ENCODE measurements at places on chromosomes 1 and 21.
A peak's percentile ranks its signal among the peaks of the same experiment; 100 is the strongest.

DNA sequence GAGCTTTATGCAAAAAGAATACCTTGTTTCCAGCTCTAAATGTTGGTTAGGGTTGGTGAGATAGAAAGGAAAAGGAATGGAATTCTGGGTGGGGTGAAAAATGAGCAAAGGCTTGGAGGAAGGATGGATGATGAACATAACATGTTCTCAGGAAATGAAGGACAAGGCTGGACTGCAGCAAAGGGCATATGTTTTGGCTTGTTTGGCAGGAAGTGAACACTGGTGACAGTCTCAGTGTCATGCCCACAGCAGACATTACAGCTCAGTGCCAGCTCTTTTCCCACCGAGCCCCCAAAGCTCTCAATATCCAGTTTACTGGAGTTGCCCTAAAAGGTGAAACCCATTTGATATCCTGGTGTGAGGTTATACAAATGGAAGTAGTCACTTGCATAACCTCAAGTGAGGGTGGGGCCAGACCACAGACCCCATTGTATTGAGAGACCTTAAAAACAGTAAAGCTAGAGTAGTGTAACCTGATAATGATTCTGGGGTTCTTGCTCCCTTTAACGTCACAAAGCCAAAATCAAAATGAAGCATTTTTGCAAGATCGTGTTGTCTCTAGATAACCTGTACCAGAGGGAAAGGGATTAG lies 270.6 kb downstream of the NFIA start:
- no peak for DNase-seq

GRCh38 chr1:77060000-77060399 lies 159.2 kb downstream of the PIGK start:
- DNase-seq, result no peak

DNA sequence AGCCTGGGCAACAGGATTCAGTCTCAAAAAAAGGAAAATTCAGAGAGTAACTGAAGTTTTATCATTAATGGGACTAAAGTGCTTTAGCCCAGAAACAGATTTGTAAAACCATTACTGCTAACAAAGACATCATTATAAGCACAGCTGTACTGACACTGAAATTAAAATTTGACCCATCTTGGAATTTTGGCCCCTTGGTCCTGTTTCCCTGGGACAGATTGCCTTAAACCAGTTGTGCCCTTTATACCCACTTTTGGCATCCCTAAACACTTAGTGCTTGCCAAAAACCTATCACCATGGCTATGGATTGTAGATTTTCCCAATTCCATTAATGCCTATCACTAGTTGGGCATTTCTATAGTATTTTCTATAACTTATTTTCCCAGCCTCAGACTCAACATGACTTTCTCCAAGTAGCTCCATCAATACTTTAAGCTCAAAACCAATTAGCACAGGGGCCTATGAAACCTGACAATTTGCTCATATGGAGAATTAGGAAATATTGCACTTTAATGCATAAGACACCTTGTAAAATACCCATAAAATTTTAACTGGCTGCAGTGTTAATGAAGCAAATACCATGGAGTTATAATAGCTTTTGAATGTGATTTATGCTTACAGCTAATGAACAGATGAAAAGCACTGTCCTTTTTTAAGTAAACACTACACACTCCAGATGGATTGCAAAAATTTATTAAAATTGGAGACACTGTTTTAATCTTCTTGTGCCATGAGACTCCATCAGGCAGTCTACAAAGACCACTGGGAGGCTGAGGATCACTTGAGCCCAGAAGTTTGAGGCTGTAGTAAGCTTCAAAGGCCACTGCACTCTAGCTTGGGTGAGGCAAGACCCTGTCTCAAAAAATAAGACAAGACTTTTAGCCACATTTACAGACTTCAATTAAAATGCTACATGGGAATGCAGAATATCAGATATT lies 4.3 kb downstream of the GAS5 start:
- no peak for DNase-seq

GRCh38 chr1:207034208-207034607 lies 1.7 kb upstream of the C1orf116 start:
- DNase-seq, result no peak

- no peak for DNase-seq
These were observed 98.9 kb downstream of the PGBD5 start for GRCh38 chr1:230326971-230327891.

- DNase-seq, result no peak
These were observed 35.0 kb upstream of the IL19 start for GRCh38 chr1:206735553-206736031.

DNA sequence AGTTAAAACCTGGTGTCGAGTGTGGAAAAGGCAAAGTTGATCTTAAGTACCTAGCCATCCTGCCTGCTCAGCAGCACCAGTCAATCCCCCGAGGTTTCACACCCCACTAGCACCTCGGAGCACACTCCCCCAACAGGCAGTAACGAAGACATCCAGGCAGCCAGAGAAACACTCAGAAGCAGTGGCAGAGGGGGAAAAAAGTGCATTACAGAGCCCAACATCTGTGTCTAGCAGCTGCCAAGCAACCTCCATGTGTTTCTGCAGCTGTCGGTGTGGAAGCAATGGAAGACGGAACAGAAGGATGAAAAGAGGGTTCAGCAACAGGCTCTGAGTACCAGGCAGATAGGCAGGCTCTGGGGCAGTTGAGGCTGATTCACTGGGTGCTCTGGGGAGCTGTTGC lies 73.4 kb upstream of the PROX1 start:
- DNase-seq, result no peak

GRCh38 chr1:94302497-94302896 lies 65.1 kb upstream of the ARHGAP29 start:
- DNase-seq, result no peak

- DNase-seq, result no peak
These were observed 10.9 kb upstream of the CD101 start for GRCh38 chr1:116990612-116991151.

DNA sequence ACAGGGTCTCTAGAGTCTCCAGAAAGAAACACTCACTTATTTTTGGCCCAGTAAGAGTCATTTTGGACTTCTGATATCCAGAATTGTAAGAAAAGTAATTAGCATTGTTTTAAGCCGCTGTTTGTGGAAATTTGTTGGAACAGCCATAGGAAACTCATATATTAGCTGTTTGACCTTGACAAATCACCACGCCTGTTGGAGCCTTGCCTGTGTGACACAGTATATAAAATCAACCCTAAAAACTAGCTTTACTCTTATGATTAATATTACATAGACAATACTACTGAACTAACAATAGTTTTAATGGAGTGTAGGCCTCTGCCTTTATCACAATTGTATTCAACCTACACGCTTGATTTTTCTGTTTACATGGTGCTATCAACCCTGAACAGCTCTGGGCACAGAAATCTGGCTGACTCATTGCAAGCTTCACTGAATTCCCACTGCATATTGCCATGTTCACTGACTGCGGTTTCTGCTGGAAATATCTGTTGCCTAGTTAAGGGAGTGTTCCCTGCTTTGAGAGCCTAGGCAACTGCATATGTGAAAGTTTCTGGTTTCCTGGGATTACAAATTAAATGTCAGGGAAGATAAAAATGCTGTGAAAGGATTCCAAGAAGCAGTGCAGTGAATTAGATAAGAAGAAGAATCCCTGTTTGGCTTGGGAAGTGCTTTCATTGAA lies 419.5 kb upstream of the DEPDC1 start:
- DNase-seq, result no peak

DNA sequence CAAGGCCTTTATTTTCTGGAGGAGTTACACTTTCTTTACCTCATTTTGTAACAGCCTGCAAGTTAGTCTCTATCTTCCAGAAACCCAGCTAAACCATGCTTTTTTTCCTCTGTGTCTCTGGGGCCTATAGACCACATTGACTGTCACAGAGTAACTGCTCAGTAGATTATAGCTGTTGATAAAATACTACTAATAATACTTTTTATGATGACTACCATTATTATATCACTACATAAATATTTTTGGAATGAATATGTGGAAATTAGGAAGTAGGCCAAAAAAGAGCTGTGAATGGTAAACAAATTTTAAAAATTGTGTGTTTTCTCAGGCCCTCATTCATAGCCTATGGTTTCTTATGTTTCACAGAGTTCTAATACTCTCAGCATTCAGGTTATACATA lies 233.1 kb upstream of the USP24 start:
- DNase-seq, result no peak

- DNase-seq, result no peak
These were observed 59.6 kb downstream of the RGS21 start for GRCh38 chr1:192376374-192376773.

DNA sequence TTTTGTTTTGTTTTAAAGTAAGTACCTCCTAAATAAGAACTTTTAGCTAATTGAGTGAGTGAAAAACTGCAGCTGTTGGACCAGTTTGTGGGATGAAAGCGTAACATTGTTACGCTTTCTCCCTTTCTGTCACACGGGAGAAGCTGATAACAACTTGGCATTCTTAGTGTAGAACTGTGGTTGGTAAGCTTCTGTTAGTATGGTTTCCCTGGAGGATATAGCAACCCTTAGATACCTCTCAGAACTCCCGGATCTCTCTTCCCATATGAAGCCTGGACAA lies 98.2 kb downstream of the CACHD1 start:
- no peak for DNase-seq

GRCh38 chr1:41917835-41918449 lies 780 bp downstream of the HIVEP3 start:
- DNase-seq, result no peak

- DNase-seq, result no peak
These were observed 12.0 kb downstream of the PROX1 start for GRCh38 chr1:213999732-214000131.

- no peak for DNase-seq
These were observed 205.2 kb downstream of the GRIK3 start for GRCh38 chr1:36829066-36829465.

DNA sequence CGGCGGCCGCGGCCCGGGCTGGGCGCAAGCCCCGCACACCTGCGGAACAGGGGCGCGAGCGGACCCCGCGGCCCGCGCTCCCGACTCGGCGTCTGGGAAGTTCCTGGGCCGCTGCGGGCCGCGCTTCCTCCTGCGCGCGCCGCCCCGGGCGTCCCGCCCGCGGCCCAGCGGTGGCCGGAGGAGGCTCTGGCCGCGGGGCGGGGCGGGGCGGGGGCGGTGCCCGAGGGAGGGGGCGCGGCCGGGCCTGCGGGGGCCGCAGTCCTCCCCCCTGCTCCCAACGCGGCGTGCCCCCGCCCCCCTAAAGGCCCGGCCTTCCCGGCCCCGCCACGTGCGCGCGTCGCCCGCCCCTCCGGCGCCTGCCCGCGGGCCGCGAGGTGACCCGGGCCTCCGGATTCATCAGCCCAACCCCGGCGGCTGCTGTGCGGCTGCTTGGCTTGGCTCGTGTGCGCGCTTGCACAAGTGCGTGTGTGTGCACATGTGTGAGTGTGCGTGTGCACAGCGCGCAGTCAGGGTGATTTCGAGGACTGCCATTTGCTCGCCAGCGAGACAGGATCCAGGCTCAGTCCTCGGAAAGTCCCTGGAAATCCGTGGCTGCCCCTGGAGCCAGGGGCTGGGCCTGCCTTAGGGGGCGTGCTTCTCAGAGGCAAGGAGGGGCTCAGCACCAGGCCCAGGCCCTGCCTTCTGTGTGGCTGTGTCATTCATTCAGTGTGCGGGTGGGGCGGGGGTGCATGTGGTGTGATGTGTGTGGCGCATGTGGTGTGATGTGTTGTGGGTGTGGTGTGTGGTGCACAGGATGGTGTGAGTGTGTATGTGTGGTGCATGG lies at the start of gene C2CD2:
C2CD2 (minus strand) TSS at position 188 of the 823 bp plus-strand sequence. CDS start 370 bp downstream, outside the sequence.
- DNase-seq, result peak; percentile 88

GRCh38 chr1:93800856-93801255 lies 78.2 kb downstream of the DNTTIP2 start:
- DNase-seq, result no peak

DNA sequence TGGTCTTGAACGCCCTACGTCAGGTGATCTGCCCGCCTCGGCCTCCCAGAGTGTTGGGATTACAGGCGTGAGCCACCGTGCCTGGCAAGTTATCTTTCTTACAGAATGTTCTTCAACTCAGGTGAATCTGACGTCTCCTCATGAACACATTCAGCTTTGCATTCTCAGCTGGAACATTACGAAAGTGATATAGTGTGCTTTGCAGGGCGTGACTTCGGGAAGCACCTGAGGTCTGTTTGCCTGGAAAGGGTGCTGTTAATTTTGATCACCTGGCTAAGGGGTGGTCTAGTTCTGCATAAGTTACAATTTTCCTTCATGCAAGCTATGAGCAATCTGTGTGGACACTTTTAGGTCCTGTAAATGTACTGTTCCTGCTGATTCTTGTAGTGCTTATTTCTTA lies 16.3 kb upstream of the CLIC4 start:
- no peak for DNase-seq

- no peak for DNase-seq
These were observed 340.2 kb downstream of the SMYD3 start for GRCh38 chr1:246166841-246167240.

- no peak for DNase-seq
These were observed 17.7 kb upstream of the PIK3R3 start for GRCh38 chr1:46150085-46150484.

DNA sequence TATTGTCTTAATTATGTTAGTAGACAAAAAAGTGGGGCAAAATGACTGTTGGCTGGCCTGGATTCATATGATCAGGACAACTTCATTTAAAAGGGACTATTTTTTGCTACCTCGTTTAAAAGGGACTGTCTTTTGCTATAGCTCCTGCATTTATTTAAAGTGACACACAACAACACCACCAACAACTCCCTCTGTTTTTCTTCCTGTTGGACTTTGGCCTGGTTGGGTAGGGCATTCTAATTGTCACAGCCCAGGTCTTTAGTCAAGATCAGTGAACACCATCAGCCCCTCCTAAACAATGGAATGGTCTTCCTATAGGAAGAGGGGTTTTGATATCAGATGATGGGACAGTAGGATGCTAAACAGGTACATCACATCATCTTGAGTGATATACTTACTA lies 241.8 kb downstream of the GPR52 start:
- no peak for DNase-seq

DNA sequence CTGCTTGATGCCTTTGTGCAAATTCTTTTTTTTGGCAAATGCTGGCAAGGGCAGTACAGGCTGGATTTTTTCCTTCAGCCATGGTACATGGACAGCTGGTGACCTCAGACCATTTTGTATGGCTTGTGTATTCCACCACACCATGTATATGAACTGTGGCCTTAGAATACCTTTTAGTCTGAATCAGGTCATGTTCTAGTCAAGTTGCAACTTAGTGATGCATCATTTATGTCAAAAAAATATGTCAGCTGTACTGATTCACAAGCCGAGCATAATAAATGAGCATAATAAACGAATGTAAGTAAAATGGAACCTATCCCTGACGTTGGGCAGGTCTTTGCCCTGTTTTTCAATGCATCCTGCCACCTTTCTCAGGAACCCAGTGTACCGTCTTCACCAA lies 219.7 kb upstream of the RUNX1 start:
- DNase-seq, result no peak

Measured in D721Med (cell line).